Kidney glomerular epithelial cell (primary cell): ENCODE measurements at places on chromosomes 2 and 18.
A peak's percentile ranks its signal among the peaks of the same experiment; 100 is the strongest.

DNA sequence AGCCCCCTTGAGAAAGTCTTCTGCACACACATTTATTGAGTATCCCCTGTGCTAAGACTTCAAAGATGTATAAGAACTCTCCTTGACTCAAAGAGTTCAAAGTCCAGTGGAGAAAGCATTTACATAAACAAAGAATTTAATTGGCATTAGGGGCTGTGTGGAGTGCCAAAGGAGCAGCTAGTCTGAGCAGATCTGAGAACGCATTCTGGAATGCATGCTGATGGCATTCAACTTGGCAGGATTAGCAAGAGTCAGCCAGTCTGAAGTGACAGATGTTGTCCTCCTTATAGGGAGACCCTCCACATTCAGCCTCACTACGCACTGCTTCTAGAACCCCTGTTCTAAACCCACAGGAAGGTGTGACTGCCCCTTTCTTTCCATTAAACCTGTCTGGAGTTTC lies 191.5 kb downstream of the RAD51AP2 start:
- no peak for DNase-seq

DNA sequence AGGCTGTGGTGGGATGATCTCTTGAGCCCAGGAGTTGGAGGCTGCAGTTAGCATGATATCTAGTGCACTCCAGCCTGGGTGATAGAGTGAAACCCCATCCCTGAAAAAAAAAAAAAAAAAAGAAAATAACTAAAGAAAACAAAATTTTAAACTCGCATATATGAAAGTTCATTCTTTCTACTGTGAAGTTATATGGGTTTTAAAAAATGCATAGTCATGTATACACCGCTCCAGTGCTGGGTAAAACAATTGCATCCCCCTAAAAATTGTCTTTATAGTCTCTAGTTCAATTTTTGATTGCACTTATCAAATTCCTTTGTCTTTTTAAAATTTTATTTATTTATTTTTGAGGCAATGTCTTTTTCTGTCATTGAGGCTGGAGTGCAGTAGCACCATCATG lies 65.0 kb upstream of the ACYP2 start:
- DNase-seq, result no peak

GRCh38 chr2:230347659-230348305 lies 20.8 kb downstream of the SP140L start:
- DNase-seq, result no peak

DNA sequence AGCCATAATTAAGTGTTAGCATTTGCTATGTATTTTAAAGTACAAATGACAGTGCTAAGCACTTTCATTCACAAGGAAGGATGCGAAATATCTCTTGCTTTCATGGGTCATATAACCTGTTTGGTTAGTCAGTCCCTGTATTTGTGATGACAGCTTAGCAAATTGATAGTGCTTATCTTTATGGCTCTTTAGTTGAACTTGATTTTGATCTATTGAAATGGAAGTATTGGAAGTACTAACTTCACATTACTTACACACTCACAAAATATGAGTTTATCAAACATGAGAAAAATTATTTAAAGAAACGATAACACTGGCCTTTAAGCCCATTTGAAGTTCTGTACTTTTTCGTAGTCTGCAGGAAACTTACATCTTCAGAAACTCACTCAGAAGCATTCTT lies 97.4 kb upstream of the NEUROD1 start:
- DNase-seq, result no peak

- peak; percentile 40 for DNase-seq
Observed at GRCh38 chr18:67417864-67418523, 98.5 kb downstream of the DSEL start.

- DNase-seq, result no peak
Observed at GRCh38 chr18:55443776-55444175, 144.2 kb downstream of the TCF4 start.

- no peak for DNase-seq
Observed at GRCh38 chr2:152766928-152767327, 48.5 kb downstream of the ARL6IP6 start.

DNA sequence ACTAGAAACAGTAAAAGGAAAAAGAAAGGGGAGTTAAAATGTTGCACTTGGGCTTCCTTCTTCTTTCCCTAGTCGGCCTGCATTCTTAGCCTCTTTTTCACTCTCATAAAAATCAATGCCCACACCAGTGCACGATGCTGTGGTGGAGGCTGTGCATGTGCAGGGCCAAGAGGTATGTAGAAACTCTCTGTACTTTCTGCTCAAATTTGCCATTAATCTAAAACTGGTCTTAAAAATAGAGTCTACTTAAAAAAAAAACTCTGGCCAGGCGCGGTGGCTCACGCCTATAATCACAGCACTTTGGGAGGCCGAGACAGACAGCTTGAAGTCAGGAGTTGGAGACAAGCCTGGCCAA lies 11.1 kb downstream of the TRAPPC8 start:
- no peak for DNase-seq

DNA sequence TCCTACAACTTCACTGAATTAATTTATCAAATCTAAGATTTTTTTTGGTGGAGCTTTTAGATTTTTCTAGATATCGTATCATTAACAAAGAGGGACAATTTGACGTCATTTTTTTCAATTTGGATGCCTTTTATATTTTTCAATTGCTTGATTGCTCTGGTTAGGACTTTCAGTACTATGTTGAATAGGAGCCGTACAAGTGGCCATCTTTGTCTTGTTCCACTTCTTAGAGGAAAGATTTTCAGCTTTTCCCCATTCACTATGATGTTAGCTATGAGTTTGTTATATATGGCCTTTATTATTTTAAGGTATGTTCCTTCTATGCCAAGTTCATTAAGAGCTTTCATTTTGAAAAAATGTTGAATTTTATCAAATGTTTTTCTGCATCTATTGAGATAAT lies 86.4 kb upstream of the MYCN start:
- no peak for DNase-seq

- no peak for DNase-seq
Observed at GRCh38 chr2:151204756-151205155, 56.9 kb downstream of the RBM43 start.

GRCh38 chr2:85682378-85682777 lies 11.8 kb upstream of the GNLY start:
- DNase-seq, result no peak

DNA sequence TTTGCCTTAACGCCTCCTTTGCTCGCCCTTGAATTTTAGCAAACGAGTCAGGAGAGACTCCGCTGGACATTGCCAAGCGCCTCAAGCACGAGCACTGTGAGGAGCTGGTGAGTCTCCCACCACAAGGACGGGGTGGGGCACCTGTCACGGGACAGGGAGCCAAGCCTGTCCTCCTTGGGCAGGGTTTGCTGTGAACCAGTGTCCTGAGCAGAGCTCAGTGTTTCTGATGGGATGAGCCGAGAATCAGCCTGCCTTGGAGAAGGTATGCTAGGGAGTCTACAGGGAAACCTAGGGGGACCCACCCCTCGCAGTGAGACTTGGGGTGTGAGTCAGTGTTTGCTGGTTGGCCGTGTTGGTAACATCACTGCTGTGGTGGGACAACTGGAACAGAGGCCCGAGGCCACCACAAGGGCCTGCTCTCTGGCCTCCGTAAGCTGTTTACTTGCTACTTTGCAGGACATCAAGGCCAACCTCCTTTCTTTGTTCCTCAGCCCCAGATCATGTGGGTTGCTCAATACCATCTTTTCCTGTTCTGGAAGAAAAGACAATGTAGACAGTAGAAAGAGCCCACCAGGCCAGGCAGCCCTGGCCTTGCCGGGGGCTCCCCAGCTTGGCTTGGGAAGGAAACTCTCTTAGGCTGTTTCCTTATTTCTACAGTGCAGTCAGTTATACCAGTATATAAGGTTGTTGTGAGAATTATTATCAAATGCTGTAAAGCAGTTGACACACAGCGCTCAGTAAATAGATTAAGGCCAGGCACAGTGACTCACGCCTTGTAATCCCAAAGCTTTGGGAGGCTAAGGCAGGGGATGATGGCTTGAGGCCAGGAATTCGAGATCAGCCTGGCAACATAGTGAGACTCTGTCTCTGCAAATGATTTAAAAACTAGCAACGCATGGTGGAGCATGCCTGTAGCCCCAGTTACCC lies 42.4 kb downstream of the ITGB1BP1 start:
- DNase-seq, result no peak

- peak; percentile 79 for DNase-seq
Observed at GRCh38 chr18:8107426-8107825, 501.8 kb upstream of the RAB12 start.

DNA sequence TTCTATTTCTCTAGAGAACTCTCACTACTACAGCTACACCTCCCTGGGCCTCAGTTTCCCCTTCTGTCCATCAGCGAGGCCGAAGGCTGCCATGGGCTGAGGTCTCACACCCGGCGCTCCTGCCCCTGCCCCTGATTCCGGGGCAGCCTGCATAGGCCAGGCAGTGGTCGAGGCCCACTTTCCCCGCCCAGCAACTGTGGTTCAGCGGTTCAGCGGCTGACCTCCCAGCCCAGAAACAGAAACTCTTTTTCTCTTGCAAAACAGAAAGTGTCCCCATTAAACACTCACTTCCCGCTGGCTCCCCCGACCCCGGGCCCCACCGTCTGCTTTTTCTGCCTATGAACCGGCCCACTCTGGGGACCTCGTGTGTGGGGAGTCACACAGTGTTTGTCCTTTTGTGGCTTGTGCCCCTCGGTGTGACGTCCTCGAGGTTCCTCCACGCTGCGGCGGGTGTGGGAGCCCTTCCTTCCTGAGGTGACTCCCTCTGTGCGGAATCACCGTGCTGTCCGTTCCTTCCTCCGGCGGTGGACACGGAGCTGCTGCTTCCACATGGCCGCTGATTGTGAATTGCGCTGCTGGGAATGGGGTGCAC lies 16.0 kb downstream of the PDCD1 start:
- DNase-seq, result no peak
